ENCODE measurements at places on chromosomes 11 and 22.
A peak's percentile ranks its signal among the peaks of the same experiment; 100 is the strongest.

DNA sequence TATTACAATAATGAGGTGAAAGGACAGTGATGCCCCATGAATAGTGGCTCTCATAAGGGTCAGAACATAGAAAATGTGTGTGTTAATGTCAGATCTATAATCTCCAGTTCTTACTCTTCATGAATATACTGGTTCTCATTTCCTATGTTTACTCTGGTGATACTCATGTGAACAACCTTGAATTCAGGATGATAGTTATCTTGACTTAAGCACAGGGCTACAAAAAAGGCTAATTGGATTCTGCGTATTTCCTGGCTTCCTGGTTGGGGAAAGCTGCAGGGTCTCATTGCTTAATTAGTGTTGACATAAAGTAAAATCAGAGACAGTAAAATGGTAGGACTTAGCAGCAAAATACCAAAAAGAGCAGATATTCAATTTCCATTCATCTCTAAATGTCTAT, 1316.8 kb upstream of the RAG2 start:
- no peak for DNase-seq

DNA sequence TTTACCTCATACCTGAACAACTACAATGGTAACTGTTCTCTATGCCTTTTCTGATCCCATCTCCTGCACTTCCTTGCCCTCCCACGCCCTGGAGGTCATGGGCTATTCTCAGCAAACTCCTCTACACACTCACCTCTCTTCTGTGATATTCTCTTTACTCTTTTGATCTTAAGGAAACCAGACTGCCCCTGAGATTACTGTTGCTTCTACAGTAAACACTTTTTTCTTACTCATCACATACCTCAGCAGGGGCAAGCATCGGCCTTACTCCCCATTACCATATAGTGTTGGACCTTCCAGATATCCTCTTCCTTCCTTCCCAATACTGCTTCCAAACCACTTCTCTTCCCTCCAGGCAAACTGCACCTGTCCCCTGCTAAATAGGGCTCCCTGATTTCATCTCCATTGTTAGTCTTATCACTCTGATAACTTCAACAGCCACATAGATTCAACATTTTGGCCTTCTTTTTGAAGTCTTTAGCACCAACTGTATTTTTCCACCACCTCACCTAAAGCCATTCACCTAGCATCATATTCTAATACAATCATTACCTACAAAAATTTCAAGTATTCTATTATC, 141.2 kb downstream of the RBFOX2 start:
- DNase-seq = no peak

- DNase-seq = no peak
Measured at GRCh38 chr22:35489239-35489638, 51.4 kb upstream of the RASD2 start.

- no peak for DNase-seq
Measured at GRCh38 chr11:95659088-95659487, 130.5 kb downstream of the FAM76B start.

DNA sequence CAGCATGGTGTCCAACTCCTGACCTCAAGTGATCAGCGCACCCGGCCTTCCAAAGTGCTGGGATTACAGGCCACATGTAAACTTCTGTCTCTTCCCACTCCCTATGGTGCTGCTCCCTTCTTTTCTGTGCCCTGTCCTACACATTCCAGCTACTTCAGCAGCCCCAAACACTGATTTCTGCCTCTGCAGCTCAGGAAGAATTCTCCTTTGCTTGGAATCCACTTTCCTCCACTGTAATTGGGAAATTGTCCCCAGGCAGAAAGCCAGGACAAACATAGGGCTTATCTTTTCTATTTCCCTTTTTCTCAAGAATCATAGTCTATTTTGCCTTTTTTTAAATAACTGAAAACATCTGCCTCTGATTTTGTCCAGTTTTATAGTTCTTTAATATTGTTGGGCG, 21.3 kb upstream of the DRG1 start:
- DNase-seq = no peak

DNA sequence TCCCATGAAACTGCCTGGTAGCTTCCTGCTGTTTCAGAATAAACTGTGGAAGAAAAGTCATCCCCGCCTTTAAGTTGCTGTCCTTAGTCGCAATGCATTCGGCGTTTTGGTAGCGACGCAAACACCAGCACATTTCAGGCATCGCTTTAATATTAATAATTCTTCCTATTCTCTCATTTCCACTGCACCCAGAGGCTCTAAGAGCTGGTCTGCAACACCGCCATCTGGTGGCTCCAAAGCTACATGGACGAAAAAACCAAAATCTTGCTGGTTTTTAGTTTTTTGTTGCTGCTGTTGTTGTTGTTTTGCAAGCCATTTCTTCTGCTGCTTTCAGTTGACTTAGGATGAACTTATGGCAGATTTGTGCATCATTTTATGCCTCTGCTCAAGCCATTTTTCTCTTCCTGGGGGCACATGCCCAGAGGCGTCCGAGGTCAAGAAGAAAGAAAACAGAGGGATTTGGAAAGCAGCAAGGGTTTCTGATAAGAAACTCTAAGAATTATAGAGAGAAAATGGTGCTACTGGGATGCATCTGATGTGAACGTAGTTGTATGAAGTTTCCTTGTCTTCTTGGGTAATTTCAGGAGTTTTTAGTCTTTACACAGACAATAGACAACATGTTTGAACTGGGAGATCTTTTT, 345.4 kb upstream of the KIRREL3 start:
- DNase-seq = peak; percentile 66

GRCh38 chr11:92136797-92137196, 87.8 kb upstream of the FAT3 start:
- no peak for DNase-seq

- DNase-seq = peak; percentile 18
Measured at GRCh38 chr22:31363885-31364465, 17.8 kb upstream of the PATZ1 start.

DNA sequence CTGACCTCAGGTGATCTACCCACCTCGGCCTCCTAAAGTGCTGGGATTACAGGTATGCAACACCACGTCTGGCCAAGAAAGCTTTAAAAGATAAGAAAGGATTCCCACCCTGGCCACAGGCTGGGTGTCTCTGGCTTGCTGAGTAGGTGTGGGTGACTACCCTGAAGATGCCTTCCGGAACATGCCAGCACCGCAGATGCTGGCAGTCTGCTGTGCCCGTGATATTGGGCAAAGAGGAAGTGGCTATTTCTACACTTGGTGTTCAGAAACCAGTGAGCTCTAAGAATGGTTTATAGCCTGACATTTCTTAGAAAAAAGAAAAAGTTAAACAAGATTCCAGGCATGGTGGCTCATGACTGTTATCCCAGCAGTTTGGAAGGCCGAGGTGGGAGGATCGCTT, 6.1 kb downstream of the MRPL11 start:
- DNase-seq = no peak

GRCh38 chr22:38153821-38154562, 27.6 kb downstream of the PLA2G6 start:
- DNase-seq = peak; percentile 66

GRCh38 chr11:83475760-83476159, 189.6 kb upstream of the CCDC90B start:
- peak; percentile 41 for DNase-seq

DNA sequence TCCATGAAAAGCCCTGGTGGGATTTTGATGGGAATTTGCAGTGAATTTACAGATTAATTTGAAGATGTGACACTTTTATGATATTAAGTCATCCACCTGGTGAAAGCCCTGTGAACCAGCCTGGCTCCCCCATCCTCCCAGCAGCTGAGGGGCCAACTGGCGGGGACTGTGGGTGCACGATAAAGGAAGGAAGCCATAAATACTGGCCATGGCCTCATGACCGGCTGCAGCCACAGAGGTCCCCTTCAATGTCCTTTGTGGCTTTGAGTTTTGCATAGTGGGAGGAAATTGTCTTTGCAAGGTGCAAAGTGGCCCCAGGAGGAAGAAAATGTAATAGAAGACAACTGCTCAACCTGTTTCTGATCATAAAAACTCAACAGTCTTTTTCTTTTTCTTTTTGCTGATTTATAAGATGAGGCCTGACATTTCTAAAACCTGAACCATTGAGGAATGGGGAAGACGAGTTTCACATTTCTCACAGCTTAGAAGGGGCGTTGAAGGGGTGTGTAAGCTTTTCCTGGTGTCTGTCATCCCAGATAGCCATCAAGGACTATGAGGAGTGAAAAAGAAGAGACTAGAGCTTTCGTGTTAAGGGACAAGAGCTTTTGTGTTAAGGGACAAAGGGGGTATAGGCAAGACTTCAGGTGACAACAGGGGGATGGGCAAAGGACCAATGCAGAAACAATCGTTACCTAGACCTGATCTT, 6.3 kb upstream of the NDUFV1 start:
- no peak for DNase-seq

GRCh38 chr11:16011396-16011795, 344.9 kb downstream of the SOX6 start:
- DNase-seq = peak; percentile 7

DNA sequence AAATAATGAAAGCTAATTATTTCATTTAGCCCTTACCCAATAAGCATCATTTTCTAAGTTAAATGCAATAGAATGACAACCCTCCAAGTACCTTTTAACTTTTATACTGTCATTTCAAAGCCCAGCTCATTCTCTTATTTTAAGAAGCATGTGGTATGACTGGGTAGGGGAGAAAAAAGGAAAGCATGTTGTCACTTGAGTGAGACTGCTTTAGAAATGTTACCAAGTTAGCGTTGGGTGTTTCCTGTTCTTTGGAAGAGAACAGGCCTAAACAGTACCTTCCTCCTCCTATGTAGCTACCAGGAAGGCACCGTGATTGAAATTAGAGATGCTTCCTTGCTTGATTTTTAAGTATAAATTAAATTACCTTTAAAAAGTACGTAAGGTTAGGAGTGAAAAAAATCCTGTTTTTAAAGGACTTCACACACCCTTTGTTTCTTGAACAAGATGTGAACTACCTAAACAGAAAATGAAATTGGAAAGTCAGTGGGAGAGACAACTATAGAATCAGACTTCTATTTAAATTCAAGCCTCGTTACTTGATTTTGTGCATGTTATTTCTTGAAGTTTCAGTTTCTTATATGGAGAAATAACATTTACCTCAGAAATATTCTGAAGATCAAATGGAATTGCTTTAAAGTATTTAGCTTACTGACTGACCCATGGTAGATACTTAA, 741 bp upstream of the CNTF start:
- no peak for DNase-seq

- DNase-seq = peak; percentile 6
Measured at GRCh38 chr11:31340903-31341572, 28.5 kb downstream of the DCDC1 start.

- DNase-seq = peak; percentile 61
Measured at GRCh38 chr11:10693509-10694081, at the start of gene IRAG1. Gene IRAG1, minus strand, starts transcription at chr11:10693755. Its CDS starts 153 bp downstream, at chr11:10693602.

All from tongue (tissue), 3 donors.